ENCODE measurements at places on chromosomes 3 and 15.

DNA sequence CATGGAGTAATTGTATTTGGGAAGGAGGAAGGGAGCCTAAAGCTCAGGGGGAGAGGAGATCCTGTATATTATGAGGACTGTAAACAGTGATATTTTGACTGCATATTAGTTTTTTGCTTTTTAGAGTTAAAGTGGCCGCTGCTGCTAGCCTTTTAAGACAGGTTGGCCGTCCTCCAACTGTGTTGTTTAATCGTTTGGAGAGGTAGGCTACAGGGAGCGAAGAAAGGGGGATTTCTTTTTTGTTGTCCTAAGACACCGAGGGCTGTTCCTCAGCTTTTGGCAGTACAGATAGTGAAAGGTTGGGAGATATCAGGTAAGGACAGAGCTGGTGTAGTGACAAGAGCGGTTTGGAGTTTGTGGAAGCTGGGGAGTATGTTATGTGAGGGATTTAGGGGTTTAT is 38.2 kb upstream of the RNF7 start:
- DNase-seq: no peak

DNA sequence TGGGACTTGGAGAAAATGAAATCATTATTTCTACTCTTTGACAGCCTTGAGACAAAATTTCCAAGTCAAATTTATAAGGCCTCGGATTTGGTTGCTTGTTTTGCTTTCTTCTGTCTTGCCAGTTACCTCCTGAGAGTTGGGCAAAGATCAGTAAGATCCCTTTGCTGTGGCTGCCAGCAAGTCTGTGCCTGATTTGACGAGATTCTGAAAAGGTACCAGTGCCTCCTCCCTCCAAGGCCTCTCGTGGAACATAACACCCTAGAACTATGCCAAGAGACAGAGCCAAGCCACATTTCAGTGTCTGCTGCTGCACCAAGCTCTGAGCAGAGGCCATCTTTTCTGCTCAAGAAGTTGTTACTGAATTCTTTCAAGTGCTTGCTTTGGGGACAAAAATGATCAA is 61.0 kb downstream of the GTPBP8 start:
- DNase-seq: no peak

DNA sequence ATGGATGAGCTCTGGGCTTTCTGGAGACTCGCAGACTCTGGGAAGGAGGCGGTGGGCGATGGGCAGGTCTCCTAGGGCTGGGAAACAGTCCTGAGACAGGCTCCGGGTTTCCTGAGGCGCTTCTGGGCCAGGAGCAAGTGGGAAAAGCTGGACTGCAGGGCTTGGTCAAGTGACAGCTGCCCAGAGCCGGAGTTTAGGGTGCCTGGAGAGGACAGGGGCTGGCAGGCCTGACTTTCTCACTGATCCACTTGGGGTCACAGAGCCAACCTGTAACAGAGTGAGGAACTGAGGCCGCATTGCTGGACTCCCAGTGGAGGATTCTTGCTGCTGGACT is 107.9 kb downstream of the APBA2 start:
- DNase-seq: no peak

DNA sequence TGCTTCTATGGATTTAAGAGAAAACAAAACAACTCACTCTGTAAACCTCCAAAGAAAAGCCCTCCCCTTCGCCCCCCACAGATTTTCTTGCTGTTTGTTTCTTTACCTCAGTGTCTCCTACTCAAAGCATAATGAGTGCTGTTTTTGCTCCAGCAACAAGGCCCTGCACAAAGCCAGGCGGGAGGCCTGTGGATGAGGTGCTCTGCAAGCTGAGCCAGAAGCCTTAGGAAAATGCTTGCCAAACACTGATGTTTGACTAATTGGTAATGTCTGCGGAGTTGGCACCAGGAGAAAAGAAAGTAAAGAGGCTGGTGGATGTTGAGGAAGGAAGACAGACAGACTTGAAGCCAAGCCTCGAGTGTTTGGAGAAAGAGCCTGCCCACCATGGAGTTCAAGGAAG is 99.7 kb downstream of the RARB start:
- no peak for DNase-seq

GRCh38 chr3:69683082-69683806 is 56.0 kb upstream of the MITF start:
- DNase-seq: no peak

GRCh38 chr3:53168175-53168923 is 7.3 kb downstream of the PRKCD start:
- no peak for DNase-seq

DNA sequence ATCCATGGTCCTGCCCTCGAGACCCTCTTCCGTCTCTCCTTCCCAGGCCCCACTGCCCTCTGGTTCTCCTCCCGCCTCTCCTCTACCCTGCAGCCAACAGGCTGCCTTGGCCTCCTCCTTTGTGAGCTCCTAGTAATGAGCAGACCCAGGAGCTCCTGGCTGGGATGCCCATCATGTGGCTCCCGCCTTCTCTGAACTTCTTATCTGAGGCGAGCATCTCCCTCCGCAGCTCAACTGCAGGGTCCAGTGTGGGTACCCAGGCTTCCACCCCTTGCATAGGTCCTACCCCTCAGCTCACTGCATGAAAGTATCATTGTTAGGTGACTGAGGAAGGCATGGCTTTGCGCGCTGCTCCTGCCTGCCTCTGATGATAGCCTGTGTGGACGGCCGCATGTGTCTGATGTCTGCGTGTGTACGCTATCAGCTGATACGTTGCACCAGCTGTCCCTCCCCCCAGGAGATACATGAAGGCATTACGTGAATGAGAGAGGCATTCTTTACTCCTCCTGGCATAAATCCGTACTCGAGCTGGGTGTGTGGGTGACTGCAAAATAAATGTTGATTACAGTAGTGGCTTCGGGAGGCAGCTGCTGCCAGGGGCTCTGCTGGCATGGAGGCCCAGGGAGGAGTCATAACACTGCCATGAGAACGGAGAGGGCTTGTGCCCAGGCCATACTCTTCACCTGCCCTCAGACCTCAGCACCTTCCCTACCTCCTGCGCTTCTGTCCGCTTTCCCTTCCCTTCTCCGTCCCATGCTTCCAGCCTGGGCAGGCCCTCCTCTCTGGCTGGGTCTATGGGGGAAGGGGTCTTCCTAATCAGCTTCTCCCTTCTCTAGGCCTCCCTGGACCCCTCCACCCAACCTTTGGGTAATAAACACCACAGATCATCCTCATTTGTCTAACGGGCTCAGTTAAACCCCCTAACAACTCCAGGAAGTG is 48.8 kb downstream of the ZNF710 start:
- no peak for DNase-seq

DNA sequence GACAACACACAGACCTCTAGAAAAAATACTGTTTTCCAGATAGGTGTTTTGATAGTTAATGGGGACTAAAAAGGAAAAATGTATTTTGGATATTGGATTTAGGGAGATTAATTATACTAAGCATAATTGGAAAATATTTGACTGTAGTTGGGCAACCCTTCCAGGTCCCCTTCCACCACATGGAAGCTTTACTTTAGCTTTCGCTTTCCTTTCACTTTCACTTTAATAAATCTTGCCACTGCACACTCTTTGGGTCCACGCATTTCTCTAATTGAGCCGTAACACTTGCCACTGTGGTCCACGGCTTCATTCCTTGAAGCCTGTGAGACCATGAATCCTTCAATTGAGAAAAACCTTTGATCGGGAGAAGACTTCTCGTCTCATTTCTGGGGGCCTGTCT is 15.5 kb downstream of the GLDN start:
- DNase-seq: no peak

GRCh38 chr3:128491941-128492670 is 895 bp downstream of the GATA2 start:
- DNase-seq: no peak
